ENCODE measurements at places on chromosomes 5 and 9. TPM values are rescaled to one million over a fixed set of nuclear protein-coding genes. Genes with fewer than 3 reads are reported as not detected.

LCN9 gene
- polyA plus RNA-seq, result not detected

LRRC26 gene
- not detected for polyA plus RNA-seq

GFI1B gene
- not detected for polyA plus RNA-seq

C5orf58 gene
- not detected for polyA plus RNA-seq

THOC3 gene
- 26.5 TPM for polyA plus RNA-seq

SLC36A1 gene
- polyA plus RNA-seq, result 0.78 TPM

ISL1 gene
- not detected for polyA plus RNA-seq

PRRT1B gene
- polyA plus RNA-seq, result not detected

MEIKIN gene
- 0.85 TPM for polyA plus RNA-seq

GPRIN1 gene
- polyA plus RNA-seq, result 2.2 TPM

PCDHAC1 gene
- 11.6 TPM for polyA plus RNA-seq

AGXT2 gene
- polyA plus RNA-seq, result not detected
